ENCODE measurements at places on chromosomes 6 and 20. TPM values are rescaled to one million over a fixed set of nuclear protein-coding genes. Genes with fewer than 3 reads are reported as not detected.

DNA sequence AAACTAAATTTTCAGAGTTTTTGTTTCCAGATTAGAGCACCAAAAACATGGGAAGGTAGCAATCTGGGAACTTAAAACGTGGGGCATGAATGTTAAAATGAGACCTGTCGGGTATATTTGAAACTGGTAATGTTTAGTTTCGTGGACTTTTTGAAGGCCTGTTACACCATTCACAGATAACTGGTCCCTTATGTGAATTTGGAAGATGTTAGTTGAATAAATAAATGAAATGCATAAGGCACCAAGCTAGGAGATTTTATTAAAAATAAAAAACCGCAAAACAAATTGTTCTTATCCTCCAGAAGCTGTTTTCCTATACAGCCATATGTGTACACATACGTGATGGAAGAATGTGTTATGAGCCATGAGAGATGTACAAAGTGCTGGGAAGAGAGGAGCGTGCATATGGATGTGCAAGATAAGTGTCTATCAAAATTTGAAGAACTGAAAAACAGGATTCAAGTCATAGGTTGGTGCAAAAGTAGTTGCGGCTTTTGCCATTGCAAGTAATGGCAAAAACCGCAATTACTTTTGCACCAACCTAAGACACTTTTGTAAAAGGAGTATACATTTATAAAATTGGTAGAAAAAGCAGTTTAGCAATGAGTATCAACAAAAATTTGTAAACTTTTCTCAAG, 700 bp upstream of the MCUR1 start:
- peak overlapping the region; percentile 98 for H3K27ac ChIP-seq
- peaks cover 38% of the 10 kb centered on the region for H3K4me1 ChIP-seq
- no peaks in the 10 kb centered on the region for H3K36me3 ChIP-seq
- peak; percentile 12 for DNase-seq
- no peaks in the 10 kb centered on the region for H3K27me3 ChIP-seq

GRCh38 chr20:9417665-9418064, 96.7 kb upstream of the LAMP5 start:
- no peaks in the 10 kb centered on the region for H3K4me1 ChIP-seq
- H3K36me3 ChIP-seq = peaks cover 21% of the 10 kb centered on the region
- no peaks in the 10 kb centered on the region for H3K27me3 ChIP-seq
- no peak overlapping the region for H3K27ac ChIP-seq

The PPARD gene
- 28.6 TPM for polyA plus RNA-seq

DNA sequence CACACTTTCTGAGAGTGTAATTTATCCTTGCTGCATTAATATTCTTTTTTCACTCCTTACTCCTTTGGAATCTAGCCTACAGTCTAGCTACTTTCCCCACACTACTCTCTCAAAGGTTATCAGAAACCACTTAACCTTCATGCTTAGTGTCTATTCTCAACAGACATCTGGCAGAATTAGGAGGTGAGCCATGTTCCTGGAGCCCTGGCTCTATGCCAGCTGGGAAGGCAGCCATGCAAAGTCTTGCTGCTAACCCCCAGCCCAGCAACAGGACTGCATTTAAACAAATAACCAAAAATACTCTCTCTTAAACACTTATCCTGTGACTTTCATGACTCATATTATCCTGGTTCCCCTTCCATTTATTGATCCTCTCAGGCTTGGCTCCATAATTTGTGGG, 260.2 kb downstream of the BCKDHB start:
- H3K36me3 ChIP-seq = no peaks in the 10 kb centered on the region
- no peaks in the 10 kb centered on the region for H3K27me3 ChIP-seq
- H3K4me1 ChIP-seq = peaks cover 23% of the 10 kb centered on the region
- H3K27ac ChIP-seq = peak overlapping the region; percentile 83
- H3K4me3 ChIP-seq = no peak overlapping the region

The PRND gene
- 1.3 TPM for polyA plus RNA-seq

DNA sequence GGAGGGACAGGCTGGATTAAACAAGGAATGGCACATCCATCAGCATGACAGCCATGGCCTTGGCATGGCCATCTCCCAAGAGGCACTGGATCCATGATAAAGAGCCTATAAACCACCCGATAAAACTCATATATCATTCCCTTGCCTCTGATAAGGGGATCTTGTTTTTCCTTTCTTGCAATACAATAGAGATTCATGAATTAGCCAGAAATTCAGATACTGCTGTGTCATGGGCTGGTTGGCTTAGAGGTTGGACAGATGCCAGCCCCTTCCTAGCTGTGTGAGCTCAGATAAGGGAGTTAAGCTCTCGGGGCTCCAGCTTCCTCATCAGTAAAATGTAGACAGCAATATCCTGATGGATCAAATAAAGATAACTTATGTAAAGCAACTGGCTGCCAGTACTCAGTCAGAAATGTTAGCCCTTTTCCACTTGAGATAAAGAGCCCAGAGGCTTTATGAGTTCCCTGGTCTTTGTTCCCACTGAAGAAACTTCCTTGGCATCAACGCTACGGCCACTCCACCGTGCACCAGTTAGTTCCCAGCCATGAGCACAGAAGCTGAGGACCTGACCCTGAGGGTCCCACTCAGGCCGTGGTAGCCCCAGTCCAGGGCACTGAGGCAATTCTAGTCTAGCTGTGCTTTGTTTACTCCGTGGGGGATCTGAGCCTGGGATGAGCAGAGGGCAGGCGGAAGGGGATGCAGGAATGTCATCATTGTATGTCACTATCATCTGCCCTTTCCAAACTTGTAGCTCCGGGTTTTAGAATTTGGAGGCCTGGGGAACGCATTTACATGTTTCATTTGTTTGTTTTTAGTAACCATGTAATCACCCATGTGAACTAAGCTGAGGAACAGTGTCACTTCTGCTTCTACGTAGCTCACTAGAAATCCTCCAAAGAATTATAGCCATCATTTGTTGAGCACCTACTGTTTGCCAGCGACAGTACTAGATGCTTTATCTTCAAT, 67.2 kb upstream of the TBC1D7 start:
- no peaks in the 10 kb centered on the region for H3K36me3 ChIP-seq
- no peak overlapping the region for H3K4me3 ChIP-seq
- H3K27ac ChIP-seq = peak overlapping the region; percentile 82
- peak; percentile 96 for DNase-seq
- H3K4me1 ChIP-seq = peaks cover 35% of the 10 kb centered on the region

The CAGE1 gene
- polyA plus RNA-seq = 0.26 TPM

DNA sequence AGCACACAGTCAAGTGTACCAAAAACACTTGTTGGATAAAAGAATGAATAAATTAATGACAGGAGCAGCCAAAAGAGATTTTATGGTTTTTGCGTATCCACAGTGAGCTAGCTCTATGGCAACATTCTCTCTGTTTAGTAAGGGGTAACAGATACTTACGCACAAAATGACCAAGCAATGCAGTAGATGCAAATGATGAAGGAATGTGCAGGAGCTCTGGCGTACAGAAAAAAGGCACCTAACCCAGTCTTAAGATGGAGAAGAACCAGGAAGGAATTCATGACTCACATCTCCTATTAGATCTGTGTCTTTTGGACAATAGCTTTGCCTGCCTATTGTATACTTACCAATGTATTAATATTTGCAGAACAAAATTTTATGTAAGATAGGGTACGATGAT, 191.9 kb upstream of the PREP start:
- DNase-seq = no peak
- H3K4me3 ChIP-seq = no peak overlapping the region
- H3K36me3 ChIP-seq = no peaks in the 10 kb centered on the region

GRCh38 chr20:51365670-51366069, 176.8 kb downstream of the NFATC2 start:
- no peaks in the 10 kb centered on the region for H3K27me3 ChIP-seq
- no peaks in the 10 kb centered on the region for H3K36me3 ChIP-seq
- peak; percentile 76 for DNase-seq
- H3K4me1 ChIP-seq = no peaks in the 10 kb centered on the region
- no peak overlapping the region for H3K4me3 ChIP-seq

Measured in cardiac muscle cell (in vitro differentiated cells and primary cell).